ENCODE measurements at places on chromosomes 3 and 15.

GRCh38 chr3:81749265-81749664 is 12.2 kb downstream of the GBE1 start:
- no peak for DNase-seq

DNA sequence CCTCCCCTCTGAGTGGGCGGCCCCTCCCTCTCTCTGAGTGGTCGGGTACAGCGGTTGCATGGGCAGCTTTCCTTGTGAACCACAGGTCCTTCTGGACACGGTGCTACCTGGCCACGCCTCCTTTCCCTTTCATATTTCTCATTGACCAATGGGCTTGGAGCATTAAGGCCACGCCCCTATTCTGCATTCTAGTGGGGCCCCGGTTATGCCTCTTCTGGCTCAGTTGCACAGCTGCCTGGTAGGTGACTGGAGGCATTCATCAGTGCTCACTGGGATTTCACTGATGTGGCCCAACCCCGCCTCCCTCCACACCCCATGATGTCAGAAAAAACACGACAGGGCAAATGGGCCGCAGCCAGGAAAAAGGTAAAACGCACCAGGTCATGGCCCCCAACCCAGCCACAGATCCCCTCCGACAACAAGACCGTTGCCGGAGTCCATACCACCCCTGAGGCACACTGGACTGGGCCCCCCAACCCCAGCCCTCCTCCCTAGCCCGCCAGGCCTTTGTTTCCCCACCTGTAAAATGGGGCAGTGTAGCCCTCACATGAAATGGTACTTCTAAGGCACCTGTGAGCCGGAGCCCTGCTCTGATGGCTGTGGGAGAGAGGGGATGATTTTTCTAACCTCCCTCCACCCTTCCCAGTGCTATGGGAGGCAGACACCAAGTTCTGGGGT is 26.3 kb downstream of the NGRN start:
- DNase-seq: no peak

DNA sequence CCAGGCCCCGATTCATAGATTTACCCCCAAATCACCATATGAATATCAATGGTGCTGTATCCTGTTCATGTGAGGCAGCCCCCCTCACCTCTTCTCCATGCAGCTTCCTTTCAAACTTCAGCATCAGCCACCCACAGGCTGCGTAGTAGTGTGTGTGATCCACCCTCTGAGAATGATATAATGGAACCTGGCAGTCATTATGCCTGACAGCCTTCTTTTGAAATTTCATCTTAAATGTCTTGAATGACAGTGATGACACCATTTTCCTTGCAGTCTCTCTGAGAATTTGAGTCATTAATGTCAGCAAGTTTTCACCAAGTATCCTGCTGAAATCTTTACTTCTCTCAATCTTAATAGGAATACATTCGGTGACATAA is 3.5 kb upstream of the CLRN1 start:
- no peak for DNase-seq

DNA sequence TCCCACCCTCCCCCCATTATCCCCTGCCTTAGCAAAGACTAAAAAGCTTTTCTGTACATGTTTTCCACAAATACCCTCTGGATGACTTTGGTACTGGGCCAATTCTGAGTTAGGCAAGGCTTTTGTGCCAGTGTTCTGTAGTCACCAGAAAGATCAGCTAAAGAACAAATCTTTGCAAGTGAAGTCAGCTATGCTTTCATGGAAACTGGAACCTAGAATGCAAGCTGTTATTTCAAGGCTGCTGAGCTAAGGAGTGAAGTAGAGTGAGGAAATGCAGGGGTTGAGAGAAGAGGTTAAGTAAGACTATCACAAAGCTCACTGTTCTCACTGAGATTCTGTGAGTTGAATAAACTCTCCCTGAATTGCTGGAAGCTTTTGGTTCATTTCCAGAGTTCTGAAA is 107.8 kb upstream of the CNTN3 start:
- no peak for DNase-seq

- DNase-seq: no peak
Measured at GRCh38 chr3:183082355-183082915, 16.9 kb downstream of the MCCC1 start.

DNA sequence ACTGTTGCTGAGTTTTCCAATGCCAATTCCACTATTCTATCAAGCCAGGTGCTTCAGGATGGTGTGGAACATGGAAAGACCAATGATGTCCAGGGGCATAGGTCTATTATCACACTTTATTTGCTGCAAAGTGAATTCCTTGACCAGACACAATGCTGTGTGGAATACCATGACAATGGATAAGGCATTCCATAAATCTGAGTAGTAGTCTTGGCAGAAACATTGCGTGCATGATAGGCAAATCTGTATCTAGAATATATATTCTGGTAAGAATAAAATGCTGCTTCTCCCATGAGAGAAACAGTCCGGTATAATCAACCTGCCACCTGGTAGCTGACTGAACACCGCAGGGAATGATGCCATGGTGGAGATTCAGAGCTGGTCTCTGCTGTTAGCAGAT is 70.0 kb upstream of the ALDH1A3 start:
- DNase-seq: no peak

- DNase-seq: no peak
Measured at GRCh38 chr3:28615071-28615470, 266.4 kb upstream of the AZI2 start.
